ENCODE measurements at places on chromosomes 4 and X.
A peak's percentile ranks its signal among the peaks of the same experiment; 100 is the strongest.

DNA sequence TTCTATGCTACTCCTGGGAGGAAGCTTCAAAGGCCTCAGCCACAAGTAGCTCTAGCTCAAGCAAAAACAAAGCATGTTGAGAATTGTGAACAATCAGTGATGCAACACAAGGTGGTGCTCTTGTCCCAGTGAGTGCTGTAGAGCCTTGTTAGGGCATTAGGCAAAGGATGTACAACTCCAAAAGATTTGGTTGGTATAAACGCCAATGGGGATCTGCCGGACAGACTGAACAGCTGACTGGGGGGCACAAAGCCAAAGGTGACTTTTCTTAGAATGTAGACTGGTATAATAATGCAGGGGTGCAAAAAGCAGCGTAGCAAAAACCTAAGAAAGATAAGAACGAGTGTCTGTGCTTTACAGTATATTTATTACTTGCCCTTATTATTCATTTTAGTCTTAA, 62.6 kb upstream of the ALB start:
- no peak for DNase-seq

DNA sequence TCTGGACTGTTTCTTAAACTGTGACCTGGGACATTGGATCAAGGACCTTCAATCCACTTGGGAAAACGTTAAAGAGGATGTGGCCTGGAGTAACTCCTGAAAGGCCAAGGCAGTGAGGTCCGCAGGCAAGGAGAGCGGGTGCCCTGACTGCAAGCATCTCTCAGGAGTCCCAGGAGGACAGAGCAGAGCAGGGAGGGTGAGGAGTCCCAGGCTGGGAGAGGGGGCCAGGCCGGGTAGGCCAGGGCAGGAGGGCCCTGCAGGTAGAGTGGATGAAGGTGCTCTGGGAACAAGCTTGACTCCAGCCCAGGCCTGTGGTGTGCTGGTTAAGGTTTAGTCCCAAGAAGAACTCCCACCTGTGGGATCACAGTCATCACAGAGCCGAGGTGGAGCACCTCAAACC, 13.8 kb downstream of the PNMA6E start:
- no peak for DNase-seq

GRCh38 chr4:164204434-164204833, 549.5 kb upstream of the SMIM31 start:
- DNase-seq: no peak

DNA sequence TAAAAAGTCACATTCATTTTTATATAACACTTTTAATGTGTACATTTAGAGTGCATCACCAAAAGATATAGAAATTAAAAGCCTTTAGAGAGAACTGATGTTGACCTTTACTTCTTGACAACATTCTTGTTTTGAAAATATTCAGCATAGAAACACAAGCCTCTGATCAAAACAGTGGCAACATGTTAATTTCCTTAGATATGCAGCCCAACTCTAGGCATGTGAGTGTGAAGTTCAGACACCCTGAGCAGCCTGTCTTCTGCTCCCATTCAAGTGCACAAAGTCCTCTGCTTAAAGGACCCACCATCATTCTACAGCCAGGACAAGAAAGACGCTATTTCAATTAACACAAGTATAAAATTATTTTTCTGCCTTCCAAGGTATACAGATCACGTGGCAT, 60.0 kb downstream of the PPP3CA start:
- DNase-seq: no peak

- DNase-seq: no peak
These were observed 2110.0 kb downstream of the PCDH7 start for GRCh38 chr4:32830160-32830559.

- DNase-seq: no peak
These were observed 127.0 kb downstream of the CCNG2 start for GRCh38 chr4:77284036-77284435.

DNA sequence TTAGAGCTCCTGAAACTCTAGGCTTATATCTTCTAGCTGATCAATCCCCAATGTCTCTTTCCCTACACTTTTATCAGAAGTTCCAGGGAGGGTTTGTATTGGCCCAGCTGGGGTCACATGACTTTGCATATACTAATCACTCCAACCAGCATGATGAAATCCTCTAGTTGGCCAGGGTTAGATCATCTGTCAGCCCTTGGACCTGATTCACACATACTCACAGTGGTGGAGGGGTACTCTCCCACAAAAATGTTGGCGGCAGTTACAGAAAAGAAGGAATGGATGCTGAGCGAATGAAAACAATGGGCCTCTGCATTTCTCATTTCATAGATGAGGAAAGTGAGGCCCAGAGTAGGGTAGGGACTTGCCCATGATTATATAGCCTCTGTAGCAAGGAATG, 151.1 kb downstream of the PJA1 start:
- DNase-seq: no peak

DNA sequence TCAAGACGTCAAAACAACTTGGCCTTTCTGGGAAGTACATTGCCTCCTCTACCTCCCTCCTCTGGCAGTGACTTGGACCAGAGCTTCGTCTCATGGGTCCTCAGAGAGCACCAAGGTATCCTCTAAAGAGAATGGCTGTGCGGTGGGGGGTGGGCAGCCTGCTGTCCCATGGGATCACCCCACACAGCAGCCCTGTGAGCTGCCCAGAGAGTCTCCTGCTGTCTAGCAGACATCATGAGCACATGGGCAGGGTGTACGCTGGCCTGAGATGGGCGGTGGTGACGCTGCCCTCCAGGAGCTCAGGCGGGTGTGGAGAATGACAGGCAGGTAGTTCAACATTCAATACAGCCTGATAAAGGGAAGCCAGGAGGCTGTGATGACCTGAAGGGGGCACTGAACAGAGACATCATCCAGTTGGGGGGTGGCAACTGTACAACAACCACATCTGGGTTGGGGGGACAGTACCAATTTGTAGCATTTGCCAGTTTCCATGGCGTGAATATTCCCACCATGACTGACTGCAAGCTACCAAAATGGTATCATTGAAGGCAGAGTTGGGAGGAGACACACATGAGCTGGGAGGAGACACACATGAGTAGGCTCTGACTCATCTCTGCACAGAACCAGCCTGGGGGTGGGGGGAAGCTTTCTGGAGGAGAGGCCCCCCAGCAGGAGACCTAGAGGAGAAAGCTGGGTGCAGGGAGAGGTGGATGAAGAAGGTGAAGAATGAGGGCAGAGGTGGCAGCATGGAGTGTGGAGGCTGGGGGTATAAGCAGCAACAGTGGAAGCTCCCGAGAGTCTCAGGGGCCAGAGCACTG, 35.9 kb downstream of the C4orf50 start:
- no peak for DNase-seq

- no peak for DNase-seq
These were observed 392.5 kb downstream of the BCOR start for GRCh38 chrX:39705290-39705689.

- no peak for DNase-seq
These were observed 19.2 kb upstream of the PLCXD1 start for GRCh38 chrX:261919-262352.

- peak; percentile 30 for DNase-seq
These were observed 113.7 kb downstream of the USP46 start for GRCh38 chr4:52545099-52546069.

GRCh38 chrX:129701624-129702069, 37.1 kb upstream of the XPNPEP2 start:
- no peak for DNase-seq

GRCh38 chr4:140211161-140211560, 57.2 kb upstream of the MAML3 start:
- no peak for DNase-seq

GRCh38 chrX:122389005-122389404, 795.1 kb upstream of the GRIA3 start:
- DNase-seq: no peak
